ENCODE measurements at places on chromosomes 16 and 17. TPM values are rescaled to one million over a fixed set of nuclear protein-coding genes. Genes with fewer than 3 reads are reported as not detected.
A peak's percentile ranks its signal among the peaks of the same experiment; 100 is the strongest.

DNA sequence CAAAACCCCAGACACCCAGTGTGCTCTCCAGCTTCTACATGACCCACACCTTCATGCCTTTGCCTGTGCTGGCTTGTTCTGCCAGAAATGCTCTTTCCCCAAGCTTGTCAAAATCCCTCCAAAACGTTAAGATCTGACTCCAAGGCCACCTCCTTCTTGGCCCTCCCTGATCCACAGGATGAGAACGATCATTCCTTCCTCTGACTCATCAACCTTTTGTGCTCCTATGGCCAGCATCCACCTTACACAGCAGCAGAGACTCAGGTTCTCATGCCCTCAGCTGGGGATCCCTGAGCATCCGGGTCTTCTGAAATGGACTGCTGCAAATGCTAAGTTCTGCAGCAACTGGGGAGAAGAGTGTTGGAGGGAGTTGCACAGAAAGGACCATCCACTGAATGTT is 2.9 kb downstream of the ZBTB4 start:
- peaks cover 2% of the 10 kb centered on the region for H3K36me3 ChIP-seq
- DNase-seq, result no peak
- H3K27ac ChIP-seq, result peak overlapping the region; percentile 11
- H3K27me3 ChIP-seq, result no peaks in the 10 kb centered on the region
- H3K4me3 ChIP-seq, result no peak overlapping the region

GRCh38 chr16:67862623-67863583 is 9.9 kb upstream of the EDC4 start:
- peaks cover 24% of the 10 kb centered on the region for H3K4me1 ChIP-seq

- H3K4me1 ChIP-seq, result no peaks in the 10 kb centered on the region
- no peak for DNase-seq
- no peak overlapping the region for H3K4me3 ChIP-seq
- H3K27me3 ChIP-seq, result peaks cover 5% of the 10 kb centered on the region
Measured at GRCh38 chr16:79500286-79500685, 100.3 kb downstream of the MAF start.

- no peaks in the 10 kb centered on the region for H3K27me3 ChIP-seq
- H3K4me1 ChIP-seq, result peaks cover 95% of the 10 kb centered on the region
- H3K4me3 ChIP-seq, result peak overlapping the region; percentile 67
- DNase-seq, result no peak
- peaks cover 72% of the 10 kb centered on the region for H3K36me3 ChIP-seq
Measured at GRCh38 chr16:68289202-68289601, 21.5 kb downstream of the SLC7A6OS start.

DNA sequence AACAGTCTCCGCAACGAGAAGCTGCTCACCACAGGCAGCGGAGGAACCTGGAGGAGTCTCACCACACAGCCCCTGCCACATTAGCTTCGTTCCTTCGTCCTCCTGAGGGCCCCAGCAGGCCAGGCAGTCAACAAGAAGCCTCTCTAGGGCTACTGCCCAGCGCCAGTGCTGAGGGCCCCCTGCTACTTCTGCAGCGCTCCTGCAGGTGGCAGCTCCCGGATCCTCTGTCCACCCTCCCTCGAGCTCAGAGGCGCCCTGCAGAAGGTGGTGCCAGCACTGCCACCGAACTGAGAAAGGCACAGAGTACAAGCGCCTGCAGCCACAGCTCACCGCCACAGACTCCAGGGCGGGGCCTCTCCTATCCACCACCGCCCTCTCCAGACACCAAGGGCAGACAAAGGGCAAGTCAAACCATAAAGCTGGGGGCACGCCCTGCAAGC is 27.3 kb downstream of the KDM8 start:
- H3K27ac ChIP-seq, result peak overlapping the region; percentile 61
- H3K4me1 ChIP-seq, result peaks cover 59% of the 10 kb centered on the region
- peaks cover 44% of the 10 kb centered on the region for H3K36me3 ChIP-seq
- peak; percentile 58 for DNase-seq

Gene PRDM7
- total RNA-seq, result not detected

GRCh38 chr16:8380311-8380710 is 210.0 kb downstream of the TMEM114 start:
- H3K27me3 ChIP-seq, result no peaks in the 10 kb centered on the region
- no peaks in the 10 kb centered on the region for H3K36me3 ChIP-seq
- no peak overlapping the region for H3K27ac ChIP-seq

DNA sequence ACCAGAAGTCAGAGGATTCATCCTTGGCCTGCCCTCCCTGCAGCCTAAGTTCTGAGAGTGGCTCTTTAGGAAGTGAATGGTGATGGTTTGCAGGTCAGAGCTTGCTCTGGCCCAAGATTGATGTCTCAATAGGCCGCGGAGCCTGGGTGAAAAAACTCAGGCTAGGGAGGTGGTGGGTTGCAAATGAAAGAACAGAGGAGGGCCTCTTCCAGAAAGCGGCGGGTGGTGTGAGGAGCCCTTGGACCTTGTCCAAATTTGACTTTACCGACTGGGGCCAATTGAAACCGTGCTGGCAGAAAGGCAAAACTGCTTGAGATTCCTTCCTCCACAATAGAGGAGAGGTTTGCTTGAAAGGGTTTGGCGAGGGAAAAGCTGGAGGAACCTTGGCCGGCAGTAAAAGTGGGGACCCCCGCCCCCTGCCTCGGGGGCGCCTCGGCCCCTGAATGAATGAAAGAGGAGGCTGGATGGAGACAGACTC is 331.3 kb downstream of the SEC14L1 start:
- H3K4me1 ChIP-seq, result peaks cover 83% of the 10 kb centered on the region
- H3K4me3 ChIP-seq, result peak overlapping the region; percentile 59
- no peak for DNase-seq
- H3K27me3 ChIP-seq, result no peaks in the 10 kb centered on the region
- H3K27ac ChIP-seq, result peak overlapping the region; percentile 88

GRCh38 chr17:35006345-35006744 is 26.0 kb downstream of the LIG3 start:
- H3K27ac ChIP-seq, result no peak overlapping the region
- peaks cover 59% of the 10 kb centered on the region for H3K36me3 ChIP-seq
- no peaks in the 10 kb centered on the region for H3K27me3 ChIP-seq
- no peaks in the 10 kb centered on the region for H3K4me1 ChIP-seq

DNA sequence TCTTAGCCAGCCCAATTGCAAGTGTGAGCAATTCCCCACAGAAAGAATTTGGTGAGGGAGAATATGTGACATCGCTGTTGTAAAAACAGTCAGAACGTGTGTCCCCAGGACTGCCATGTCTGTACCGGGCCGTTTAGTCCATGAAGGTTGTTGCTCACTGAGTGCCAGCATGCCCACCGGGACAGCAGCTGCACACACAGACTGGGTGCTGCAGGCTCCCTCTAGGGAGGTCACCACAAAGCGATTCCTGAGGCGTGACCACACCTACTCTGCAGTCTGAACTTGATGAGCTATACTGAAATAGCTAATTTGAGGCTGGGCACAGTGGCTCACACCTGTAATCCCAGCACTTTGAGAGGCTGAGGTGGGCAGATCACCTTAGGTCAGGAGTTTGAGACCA is 44.1 kb upstream of the ADORA2B start:
- peaks cover 2% of the 10 kb centered on the region for H3K36me3 ChIP-seq
- no peak overlapping the region for H3K4me3 ChIP-seq
- H3K27ac ChIP-seq, result no peak overlapping the region
- peaks cover 14% of the 10 kb centered on the region for H3K27me3 ChIP-seq
- peaks cover 16% of the 10 kb centered on the region for H3K4me1 ChIP-seq
- no peak for DNase-seq

Gene KRT27
- total RNA-seq, result not detected

- H3K27ac ChIP-seq, result peak overlapping the region; percentile 99
- H3K36me3 ChIP-seq, result peaks cover 15% of the 10 kb centered on the region
Measured at GRCh38 chr17:48429156-48429555, 858 bp downstream of the SKAP1 start.

Data from activated T-helper 1 cell treated with anti-CD3 and anti-CD28 coated beads, Interleukin-12 subunit alpha, Interleukin-12 subunit beta, Interleukin-2, Interleukin-4 antibody, amounts not matched to agents 30 ng/mL and 10 ng/mL and 1 ng/mL, durations not matched to agents 14 hours and 24 hours and 36 hours (primary cell).